Stomach (tissue), 19 donors: ENCODE measurements at places on chromosomes 1 and 21. TPM values are rescaled to one million over a fixed set of nuclear protein-coding genes. Genes with fewer than 3 reads are reported as not detected.

The TSSK3 gene
- total RNA-seq: not detected

DNA sequence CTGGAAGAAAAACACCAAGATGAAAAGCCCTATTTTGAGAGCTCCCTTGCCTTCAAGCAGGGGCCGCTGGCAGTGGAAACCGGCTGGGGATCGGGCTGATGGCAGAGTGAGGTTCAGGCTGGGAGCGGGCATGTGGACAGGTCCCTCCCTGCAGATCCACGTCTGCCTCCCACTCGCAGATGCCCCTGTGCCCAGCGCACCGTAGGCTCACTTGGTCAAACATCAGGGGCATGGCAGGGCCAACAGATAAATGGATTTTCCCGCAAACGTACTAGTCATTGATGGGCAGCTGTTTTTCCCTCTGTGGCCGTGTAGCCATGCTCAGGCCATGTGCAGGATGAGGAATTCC, 6.6 kb upstream of the C1orf174 start:
- DNase-seq: no peak

The FCRL2 gene
- 2.5 TPM for total RNA-seq

DNA sequence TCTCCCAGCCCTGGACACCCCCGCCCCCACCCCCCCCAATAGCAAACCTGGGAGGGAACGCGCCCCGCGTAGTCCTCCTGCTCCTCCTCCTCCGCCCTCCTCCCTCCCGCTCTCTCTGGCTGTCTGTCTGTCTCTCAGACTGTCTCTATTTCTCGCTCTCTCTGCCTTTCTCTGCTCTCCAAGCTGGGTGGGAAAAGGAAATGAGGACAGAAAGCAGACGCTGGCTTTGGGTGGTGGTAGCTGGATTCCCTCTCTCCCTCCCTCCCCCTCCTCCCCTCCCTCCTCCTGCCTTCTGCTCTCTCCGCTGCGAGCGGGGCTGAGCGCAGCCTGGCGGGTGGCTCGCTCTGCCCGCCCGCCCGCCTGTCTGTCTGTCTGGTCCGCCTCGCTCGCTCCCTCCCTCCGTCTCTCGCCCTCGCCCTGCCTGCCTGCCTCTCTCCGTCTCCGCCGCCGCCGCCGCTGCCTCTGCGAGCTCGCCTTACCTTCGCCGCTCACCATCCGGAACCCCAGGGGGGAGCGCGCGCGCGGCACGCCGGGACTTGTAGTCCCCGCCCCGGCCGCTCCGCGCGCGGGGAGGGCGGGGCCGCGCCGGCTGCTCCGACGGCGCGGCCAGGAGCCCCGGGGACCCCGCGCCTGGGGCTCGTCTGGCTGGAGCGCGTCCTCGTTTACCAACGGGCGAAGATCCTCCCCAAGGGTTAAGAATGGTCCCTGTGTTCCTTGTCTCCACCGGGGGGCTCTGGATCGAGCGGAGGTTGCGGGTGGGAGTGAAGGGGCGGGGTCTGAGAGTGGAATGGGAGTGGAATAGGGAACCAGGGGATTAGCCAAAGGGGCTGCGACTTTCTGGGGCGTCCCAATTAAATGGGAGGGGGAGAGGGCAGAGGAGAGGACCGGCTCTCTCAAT, at the start of gene AHDC1:
Gene AHDC1 (minus strand): TSS at position 464 of the 898 bp plus-strand sequence. CDS start 52,029 bp downstream, outside the sequence.
- DNase-seq: peak; percentile 97

GRCh38 chr1:223319398-223319797, 44.6 kb downstream of the SUSD4 start:
- no peak for DNase-seq

DNA sequence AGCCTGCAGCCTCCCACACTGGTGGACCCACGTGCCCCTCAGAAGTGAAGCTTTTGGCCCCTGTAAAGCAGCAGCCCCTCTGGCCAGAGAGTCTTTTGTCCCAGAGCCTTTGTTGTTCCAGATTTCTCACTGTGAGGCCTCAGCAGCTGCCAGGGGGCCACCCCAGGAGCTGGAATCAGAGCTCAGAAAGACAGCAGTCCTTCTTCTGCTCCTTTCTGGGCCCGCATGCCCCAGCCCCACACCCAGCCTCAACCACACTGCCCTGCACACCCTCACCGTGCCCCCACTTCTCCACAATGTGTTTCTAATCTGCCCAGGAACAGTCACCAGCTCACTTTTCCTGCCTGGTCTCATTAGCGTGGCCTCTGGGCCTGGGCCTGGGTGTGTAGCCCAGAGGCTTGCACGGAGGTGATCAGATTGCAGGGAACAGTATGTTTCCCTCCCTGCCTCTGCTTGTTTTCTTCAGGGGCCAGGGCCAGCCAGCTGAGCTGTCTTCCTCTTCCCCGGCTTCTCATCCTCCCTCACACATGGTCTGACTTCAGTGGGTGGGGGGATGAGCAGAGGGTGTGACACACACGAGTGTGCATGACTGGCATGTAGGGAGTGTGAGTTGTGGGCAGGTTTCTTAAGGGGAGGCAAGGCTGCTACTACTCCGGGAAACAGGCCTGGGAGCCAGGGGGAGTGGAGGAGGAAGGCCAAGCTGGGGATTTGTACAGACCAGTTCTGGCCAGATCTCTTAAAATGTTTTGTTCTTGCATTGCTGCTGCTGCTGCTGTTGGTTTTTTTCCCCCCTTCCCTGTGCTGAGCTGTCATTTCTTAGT, 82.5 kb upstream of the ZNF648 start:
- DNase-seq: peak; percentile 82

DNA sequence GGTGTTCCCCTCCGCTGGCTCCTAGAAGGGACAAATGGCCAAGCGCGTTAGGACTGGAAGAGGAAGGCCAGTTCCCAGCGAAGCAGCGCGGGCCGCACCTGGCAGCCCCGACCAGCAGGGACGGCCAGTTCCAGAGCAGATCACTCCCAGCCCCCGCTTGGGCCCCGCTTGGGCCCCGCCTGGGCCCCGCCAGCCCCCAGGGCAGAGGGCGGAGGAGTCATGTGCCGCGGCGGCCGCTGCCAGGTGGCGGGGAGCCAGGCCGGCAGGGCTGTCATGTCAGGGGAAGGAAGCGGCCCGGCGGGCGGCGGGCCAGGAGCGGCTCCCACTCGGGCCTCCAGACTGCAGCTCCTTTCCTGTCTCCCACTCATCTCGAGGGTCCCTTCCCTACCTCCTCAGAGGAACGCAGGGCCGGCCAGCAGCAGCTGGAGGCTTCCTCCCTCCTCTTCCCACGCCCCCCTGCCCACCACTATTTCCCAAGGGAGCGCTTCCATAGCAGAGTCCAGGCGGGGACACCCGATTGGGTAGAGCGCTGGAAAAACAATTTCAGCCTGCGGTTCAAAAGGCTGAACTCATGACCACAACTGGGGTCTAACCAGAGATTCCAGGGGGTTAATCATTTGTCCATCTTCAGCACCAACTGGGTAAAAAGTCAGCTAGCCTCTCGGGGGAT, 16.5 kb downstream of the ZNF697 start:
- DNase-seq: peak; percentile 87

GRCh38 chr1:62196086-62196690, 1.5 kb downstream of the L1TD1 start:
- DNase-seq: no peak

- no peak for DNase-seq
These were observed 5.3 kb downstream of the ARF1 start for GRCh38 chr1:228087771-228088251.

The CFHR2 gene
- total RNA-seq: not detected

- no peak for DNase-seq
These were observed 9.2 kb downstream of the VASH2 start for GRCh38 chr1:212959266-212960220.

GRCh38 chr1:218712677-218713076, 367.5 kb downstream of the TGFB2 start:
- DNase-seq: no peak

The CACNA1S gene
- total RNA-seq: not detected

The SLC45A3 gene
- total RNA-seq: 30.1 TPM

DNA sequence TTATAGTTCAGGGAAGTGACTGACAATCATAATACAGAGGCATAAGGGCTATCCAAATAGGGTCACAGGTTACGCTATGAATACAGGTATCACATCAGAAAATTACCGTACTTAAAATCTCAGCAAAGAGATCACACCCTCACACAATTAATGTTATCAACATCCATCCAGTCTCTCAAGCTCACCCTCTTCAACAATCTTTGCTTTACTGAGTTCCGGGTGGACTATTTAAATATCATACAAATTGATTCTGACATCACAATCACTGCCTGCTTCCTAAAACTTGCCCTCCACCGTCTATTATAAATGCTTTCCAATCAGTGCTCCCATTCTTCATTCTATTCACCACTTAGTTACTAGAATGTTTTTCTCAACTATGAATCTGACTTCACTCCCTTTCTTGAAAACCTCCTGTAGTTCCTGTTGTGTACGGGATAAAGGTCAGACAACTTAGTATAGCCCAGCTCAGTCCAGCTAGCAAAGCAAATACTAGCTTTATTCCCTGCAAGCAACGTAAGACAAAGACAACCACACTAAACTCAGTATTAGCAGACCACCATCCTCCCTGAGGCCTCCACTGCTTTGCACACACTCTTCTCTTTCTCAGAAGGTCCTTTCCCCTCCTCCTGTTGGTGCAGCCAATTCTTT, 398.7 kb downstream of the SMYD3 start:
- no peak for DNase-seq

- DNase-seq: no peak
These were observed 10.1 kb upstream of the ELAVL4 start for GRCh38 chr1:50098591-50099021.

- no peak for DNase-seq
These were observed 312.5 kb upstream of the ZRANB2 start for GRCh38 chr1:71393301-71393700.

- DNase-seq: no peak
These were observed 59.3 kb downstream of the CCDC18 start for GRCh38 chr1:93239863-93240262.

GRCh38 chr1:51304360-51304759, 26.0 kb downstream of the TTC39A start:
- no peak for DNase-seq

DNA sequence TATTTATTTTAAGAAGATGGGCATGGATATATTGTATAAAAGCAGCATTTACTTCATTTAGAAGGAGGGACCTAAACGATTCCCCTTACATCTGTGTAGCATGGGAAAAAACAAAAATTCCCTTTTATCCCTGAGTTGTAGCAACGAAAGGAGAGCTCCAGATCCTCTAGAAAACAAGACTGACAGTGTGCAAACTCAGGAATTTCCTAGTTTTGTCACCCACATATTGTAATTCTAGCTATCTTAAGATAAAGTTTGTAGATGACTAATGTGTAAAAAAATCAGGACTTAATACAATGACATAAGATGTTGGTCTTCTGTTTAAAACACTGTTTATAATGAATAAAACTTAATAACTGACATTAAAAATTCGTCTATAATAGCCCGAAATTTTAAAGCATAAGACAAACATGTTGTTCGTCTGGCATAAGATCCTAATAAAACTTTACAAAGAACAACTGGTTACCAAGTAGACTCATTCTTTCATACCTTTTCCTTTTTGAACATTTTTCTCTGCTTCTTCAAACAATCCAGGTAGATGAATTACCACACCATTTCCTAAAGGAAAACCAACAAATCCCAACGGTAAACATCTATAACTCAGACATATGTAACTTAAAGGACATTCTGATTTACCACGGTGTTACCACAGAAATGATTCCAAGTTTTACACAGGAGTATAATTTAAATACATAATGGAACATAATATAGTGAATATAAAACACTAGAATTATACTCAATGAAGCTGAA, 15.2 kb downstream of the ADSS2 start:
- DNase-seq: no peak

GRCh38 chr1:160615660-160616059, 31.2 kb downstream of the SLAMF1 start:
- DNase-seq: no peak

The C4BPA gene
- not detected for total RNA-seq

DNA sequence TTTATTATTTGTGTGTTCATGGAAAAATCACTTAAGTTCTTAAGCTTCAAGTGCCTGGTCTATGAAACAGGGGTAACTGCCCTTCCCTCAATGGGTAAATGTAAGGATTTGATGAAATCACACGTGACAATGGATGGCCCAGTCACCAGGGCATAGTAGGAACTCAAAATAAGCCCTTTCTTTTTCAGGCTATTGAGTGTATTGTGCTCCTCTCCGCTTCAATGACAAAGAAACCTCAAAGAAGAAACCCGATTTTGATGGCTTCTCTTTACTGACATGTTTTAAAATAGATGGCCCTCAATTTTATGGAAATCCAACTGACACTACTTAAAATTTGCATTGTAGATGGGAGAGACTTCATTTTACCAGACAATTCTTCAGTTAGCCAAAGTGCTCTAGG, 543.5 kb downstream of the OMA1 start:
- no peak for DNase-seq

The FCGR2B gene
- 3.2 TPM for total RNA-seq

The COPA gene
- 243 TPM for total RNA-seq

DNA sequence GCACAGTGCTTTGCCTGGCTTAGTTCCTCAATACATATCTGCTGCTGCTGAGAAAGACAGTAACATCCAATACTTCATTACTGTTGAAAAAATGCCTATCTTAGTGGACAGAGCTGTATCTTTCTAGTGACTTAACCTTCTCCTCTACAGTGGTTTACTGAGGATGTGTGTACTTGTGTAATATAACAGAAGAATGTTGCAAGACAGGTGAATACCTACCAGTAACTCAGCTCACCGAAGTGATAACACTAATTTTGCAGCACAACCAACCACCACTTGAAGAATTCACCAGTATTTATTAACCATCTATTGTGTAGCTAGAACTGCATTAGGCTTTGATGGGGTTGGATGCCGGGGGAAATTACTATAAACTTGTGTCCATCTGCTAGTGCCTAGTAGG, 16.6 kb upstream of the TNN start:
- no peak for DNase-seq

- no peak for DNase-seq
These were observed at the start of gene FAM167B for GRCh38 chr1:32246888-32247273. TSS of gene FAM167B (plus strand) at chr1:32247222. CDS start at chr1:32247422, 200 bp downstream.

GRCh38 chr1:46489638-46490405, at the start of gene DMBX1:
TSS of gene DMBX1 (plus strand) at chr1:46489836. CDS start at chr1:46507011, 17,175 bp downstream.
- DNase-seq: peak; percentile 54

The C1orf94 gene
- not detected for total RNA-seq

DNA sequence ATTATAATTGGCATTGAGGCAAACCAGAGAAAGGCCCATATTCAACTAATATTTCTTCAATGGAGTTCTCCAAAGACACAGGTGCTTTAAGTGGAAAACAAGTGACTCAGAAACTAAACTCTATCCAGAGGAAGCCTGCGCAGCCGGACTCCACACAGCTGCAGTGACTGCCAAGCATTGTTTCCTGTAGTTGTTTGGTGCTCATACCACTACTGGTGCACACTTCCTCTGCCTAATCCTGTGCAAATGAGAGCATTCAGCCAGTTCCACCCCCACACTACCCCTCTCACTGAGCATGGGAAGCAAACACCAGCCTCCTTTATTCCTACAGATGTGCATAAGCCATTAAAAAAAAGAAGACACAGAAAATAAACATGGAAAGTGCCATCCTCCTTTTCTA, 102.9 kb downstream of the VAV3 start:
- peak; percentile 43 for DNase-seq
